ENCODE measurements at places on chromosomes 4 and X.

GRCh38 chr4:115171220-115171619 is 57.8 kb upstream of the NDST4 start:
- no peak for DNase-seq

- DNase-seq, result no peak
These were observed 169.3 kb downstream of the RCHY1 start for GRCh38 chr4:75344915-75345314.

DNA sequence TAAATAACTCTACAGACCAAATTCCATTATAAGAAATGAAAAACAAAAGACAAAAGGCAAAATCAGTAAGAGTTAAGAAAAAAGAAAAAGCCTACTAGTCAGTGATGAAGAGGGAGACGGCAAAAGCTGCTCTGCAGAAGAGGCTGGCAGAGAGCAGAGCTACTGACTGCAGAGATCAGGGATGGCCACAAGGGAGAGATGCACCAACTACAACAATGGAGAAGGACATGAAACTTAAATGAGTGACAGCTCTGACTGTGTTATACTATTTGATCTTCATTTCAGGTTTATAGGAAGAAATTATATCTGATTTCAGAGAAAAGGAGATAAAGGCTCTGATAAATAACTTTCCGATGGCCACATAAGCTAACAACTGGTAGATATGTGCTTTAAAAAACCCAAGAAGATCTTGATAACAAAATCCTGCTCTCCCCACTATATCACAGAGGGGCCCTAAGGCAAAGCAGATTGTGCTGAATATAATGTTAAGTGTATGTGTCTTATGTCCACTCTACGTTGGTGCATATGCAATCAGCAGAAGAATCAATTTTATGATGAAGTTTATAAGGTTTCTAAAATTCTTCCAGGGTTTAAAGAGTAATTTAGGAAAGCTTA is 58.4 kb upstream of the COX18 start:
- DNase-seq, result no peak

DNA sequence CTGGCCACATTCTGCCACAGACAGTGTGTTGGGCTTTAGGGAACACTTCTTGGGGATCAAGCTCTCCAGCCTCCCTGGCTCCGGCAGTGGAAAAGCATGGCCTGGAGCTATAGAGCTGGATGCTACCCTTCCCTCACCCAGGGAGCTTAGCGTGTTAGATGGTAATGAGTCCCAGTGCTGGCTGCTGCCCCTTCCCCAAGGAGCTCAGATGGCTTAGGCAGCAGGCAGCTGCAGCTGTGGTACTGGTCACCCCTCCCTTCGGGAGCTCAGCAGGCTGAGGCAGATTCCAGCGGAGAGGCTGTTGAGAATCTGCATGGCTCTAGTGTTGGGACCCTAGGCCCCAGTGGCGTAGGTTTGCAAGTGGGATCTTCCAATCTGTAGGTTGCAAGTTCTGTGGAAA is 19.5 kb downstream of the TMEM144 start:
- DNase-seq, result no peak

- DNase-seq, result no peak
These were observed 102.0 kb downstream of the CBR4 start for GRCh38 chr4:168908093-168908492.

- no peak for DNase-seq
These were observed at the start of gene NOX1 for GRCh38 chrX:100874325-100874724. TSS of gene NOX1 (minus strand) at chrX:100874359. CDS start at chrX:100874139, 220 bp downstream.

DNA sequence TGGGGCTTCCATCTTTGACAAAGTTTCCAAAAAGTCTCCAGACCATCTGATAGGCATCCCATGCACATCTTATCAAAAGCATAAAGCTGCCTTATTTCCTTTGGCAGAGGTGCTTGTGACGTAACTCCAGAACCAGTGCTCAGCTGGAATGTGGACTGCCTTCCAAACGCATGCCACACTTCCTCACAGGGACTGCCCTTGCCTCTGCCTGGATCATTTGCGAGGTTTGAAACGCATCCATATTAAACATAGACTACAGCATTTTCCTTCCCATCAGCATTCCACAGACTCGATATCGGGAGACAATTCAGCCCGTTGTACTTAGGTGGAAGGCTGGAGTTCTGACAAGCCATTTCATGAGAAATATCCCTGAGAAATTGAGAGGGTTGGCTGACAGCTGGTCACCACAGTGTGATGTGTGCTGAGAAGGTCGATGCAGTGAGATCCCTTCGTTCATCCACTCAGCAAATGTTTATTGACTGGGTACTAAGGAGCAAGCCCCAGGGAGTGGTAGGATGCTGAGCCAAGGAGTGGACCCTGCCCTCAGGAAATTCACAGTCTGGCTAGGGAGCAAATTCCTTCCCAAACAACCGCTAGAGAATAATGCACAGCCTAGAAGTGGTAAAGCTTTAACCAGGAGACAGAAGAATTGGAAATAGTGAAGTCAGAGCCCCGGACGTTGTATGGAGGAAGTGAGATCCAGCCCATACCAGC is 376.0 kb downstream of the BCOR start:
- DNase-seq, result no peak

- no peak for DNase-seq
These were observed 58.6 kb upstream of the DCTD start for GRCh38 chr4:182975806-182976205.

DNA sequence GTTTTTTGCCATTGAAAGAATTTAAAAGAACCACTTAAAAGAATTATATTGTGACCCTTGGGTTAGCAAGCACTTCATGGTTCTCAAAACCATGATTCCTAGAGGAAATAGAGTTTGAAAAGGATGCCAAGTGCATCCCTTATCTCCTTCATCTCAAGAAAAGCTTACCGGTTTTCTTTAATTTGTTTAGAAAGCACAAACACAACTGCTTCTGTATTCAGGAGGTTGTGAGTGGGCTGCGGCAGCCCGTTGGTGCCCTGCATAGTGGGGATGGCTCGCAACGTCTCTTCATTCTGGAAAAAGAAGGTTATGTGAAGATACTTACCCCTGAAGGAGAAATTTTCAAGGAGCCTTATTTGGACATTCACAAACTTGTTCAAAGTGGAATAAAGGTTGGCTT is 13.5 kb downstream of the HHIP start:
- DNase-seq, result no peak

- no peak for DNase-seq
These were observed 207.5 kb upstream of the FTHL17 start for GRCh38 chrX:31279359-31279758.

DNA sequence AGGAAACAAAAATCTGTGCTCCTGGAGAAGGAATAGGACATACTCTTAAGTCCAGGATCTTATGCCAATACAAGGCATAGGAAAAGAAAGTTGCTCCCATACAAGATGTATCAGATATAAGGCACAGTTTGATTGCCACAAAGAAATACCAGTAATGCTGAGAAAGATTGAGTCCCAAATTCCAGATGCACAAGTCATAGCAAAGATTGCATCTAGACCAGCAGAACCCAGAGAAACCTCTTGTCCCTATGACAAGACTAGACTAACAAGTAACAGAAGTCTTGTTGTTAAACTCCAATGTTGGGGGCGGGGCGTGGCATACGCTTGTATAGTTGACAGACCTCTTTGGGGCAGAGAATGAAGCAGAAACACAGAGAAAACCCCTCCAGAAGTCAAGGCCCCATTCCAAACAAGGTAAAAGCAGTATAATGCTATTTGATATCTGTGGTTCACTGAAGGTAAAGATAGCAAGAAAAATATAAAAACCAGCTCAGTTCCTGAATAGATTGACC is 671.5 kb upstream of the GRIA3 start:
- no peak for DNase-seq

DNA sequence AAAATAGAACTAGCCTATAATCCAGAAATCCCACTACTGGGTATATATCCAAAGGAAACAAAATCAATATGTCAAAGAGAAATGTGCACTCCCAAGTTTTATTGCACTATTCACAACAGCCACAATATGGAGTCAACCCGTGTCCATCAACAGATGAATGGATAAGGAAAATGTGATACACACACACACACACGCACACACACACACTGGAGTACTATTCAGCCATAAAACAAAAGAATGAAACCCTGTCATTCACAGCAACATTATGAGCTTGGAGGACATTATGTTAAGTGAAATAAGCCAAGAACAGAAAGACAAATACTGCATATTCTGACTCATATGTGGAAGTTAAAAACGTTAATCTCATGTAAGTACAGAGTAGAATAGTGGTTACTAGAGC is 5.8 kb upstream of the FHL1 start:
- DNase-seq, result no peak

- DNase-seq, result no peak
These were observed 7.2 kb downstream of the SLC25A6 start for GRCh38 chrX:1384658-1385252.

GRCh38 chr4:7679406-7680040 is 244.8 kb upstream of the PSAPL1 start:
- no peak for DNase-seq

Measured in cortex of kidney (tissue), 1 donor.